ENCODE measurements at places on chromosomes 12 and 14. TPM values are rescaled to one million over a fixed set of nuclear protein-coding genes. Genes with fewer than 3 reads are reported as not detected.

The ERGIC2 gene
- 26.7 TPM for polyA plus RNA-seq

The DLGAP5 gene
- 5.4 TPM for polyA plus RNA-seq

The VPS29 gene
- polyA plus RNA-seq = 111 TPM

GRCh38 chr12:101773650-101774162 is 34.4 kb upstream of the SYCP3 start:
- no peak overlapping the region for H3K27ac ChIP-seq
- DNase-seq = peak; percentile 71
- H3K4me3 ChIP-seq = no peak overlapping the region
- no peaks in the 10 kb centered on the region for H3K4me1 ChIP-seq
- no peaks in the 10 kb centered on the region for H3K27me3 ChIP-seq

DNA sequence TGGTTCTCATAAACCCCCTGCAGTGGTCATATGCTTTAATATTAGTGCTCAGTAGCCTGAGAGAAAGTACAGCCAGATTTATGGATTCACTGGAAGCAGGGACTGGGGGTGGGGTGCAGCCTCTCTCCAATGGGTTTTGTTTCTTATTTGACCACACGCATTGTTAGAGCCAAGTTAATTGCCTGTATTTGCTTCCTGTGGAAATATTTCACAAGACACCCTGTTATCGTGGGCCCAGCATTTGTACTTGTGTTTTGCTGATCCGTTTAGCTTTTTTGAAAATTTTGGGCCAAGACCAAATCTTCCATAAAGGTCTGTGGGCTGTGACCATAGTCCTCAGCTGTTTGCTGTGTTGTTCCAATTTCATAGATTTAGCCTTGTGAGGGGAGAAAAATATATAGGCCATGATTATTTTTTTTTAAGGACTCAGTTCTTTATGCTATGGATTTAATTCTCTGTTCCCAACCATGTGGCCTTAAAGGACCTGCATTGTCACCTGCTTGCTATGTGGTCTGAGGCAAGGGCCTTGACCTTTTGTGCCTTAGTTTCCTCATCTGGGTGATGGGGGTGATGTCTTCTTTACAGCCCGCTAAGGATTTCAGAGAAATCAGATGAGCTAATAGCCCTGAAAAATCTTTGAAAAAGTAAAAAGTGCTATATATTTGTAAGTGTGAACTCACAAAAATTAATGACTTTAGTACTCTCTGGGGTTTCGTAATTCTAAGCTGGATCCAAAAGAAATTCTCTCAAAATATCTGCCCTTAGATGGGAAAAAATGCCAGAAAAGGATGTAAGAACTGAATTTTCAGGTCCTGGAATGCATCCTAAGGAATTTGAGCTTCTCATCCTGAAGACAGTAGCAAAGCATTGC is 370.2 kb downstream of the DPF3 start:
- no peak overlapping the region for H3K27ac ChIP-seq
- H3K36me3 ChIP-seq = no peaks in the 10 kb centered on the region
- no peak overlapping the region for H3K4me3 ChIP-seq
- H3K27me3 ChIP-seq = no peaks in the 10 kb centered on the region
- peak; percentile 57 for DNase-seq
- H3K4me1 ChIP-seq = peaks cover 7% of the 10 kb centered on the region

DNA sequence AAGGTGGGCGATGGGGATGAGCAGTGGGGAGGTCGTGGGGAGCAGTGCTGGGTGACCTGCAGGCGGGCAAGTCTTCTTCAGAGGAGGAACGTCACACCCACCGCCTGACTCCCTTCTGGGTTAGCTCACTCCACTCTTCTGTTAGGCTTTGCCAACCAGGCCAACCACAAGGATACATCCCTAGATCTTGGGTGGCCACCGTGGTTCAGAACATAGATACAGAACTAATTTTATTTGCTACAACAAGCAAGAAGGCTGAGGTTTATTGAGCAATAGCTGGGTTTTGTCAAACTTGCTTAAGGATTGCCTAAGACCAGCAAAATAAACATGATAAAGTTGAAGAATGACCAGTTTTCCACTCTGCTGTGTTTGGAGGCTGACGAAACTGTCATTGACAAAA is 109.4 kb downstream of the DACT1 start:
- peaks cover 9% of the 10 kb centered on the region for H3K4me1 ChIP-seq
- H3K36me3 ChIP-seq = no peaks in the 10 kb centered on the region
- H3K27ac ChIP-seq = no peak overlapping the region
- DNase-seq = no peak

DNA sequence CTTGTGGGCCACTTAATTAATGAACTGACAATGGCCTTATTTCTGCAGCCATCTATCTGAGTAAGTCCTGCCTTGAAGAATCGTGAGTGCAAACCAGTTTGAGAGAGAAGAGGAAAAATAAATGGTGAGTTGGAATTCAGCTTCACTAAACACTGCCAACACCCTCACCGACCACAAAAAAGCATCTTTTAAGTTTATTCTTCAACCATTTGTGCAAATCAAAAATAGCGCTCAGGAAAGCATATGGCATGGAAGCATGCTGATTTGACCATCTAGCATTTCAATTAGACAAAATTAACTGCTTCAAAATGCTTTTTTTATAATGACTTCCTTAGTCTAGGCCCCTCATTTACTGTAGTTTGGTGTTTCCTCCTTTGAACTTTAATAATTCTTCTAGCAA is 294.0 kb downstream of the PPFIA2 start:
- DNase-seq = no peak
- no peak overlapping the region for H3K4me3 ChIP-seq

GRCh38 chr14:104428333-104428851 is 151.2 kb upstream of the C14orf180 start:
- no peaks in the 10 kb centered on the region for H3K36me3 ChIP-seq
- H3K27me3 ChIP-seq = no peaks in the 10 kb centered on the region
- H3K27ac ChIP-seq = no peak overlapping the region
- H3K4me1 ChIP-seq = no peaks in the 10 kb centered on the region
- no peak for DNase-seq
- H3K4me3 ChIP-seq = no peak overlapping the region

GRCh38 chr12:117352206-117352605 is 9.2 kb downstream of the NOS1 start:
- no peak overlapping the region for H3K4me3 ChIP-seq
- no peak for DNase-seq
- peaks cover 5% of the 10 kb centered on the region for H3K27me3 ChIP-seq
- no peaks in the 10 kb centered on the region for H3K4me1 ChIP-seq
- no peak overlapping the region for H3K27ac ChIP-seq

GRCh38 chr12:65672441-65672840 is 151.8 kb upstream of the HMGA2 start:
- H3K27ac ChIP-seq = no peak overlapping the region
- no peaks in the 10 kb centered on the region for H3K27me3 ChIP-seq
- no peak for DNase-seq
- H3K4me3 ChIP-seq = no peak overlapping the region
- H3K4me1 ChIP-seq = peaks cover 19% of the 10 kb centered on the region

GRCh38 chr12:46722394-46723185 is 103.2 kb downstream of the SLC38A4 start:
- peaks cover 3% of the 10 kb centered on the region for H3K27me3 ChIP-seq
- H3K4me3 ChIP-seq = no peak overlapping the region
- H3K4me1 ChIP-seq = no peaks in the 10 kb centered on the region
- no peaks in the 10 kb centered on the region for H3K36me3 ChIP-seq
- H3K27ac ChIP-seq = no peak overlapping the region
- peak; percentile 6 for DNase-seq

DNA sequence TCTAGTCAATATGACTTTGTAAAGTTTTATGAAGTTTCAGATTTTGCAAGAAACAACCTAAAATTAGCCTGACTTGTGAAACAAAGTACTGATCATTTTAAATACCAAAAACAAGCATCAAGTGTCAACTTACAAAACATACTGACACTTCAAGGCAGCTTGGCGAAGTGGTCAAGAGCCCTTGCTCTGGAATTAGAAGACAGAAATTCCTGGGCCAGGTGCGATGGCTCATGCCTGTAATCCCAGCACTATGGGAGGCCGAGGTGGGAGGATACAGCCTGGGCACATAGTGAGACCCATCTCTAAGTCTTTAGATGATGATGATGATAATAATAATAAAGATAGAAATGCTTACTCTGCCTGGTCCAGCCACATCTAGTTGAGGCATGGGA is 45.4 kb upstream of the NR2C1 start:
- no peaks in the 10 kb centered on the region for H3K27me3 ChIP-seq
- no peak overlapping the region for H3K4me3 ChIP-seq
- DNase-seq = no peak
- no peaks in the 10 kb centered on the region for H3K36me3 ChIP-seq

DNA sequence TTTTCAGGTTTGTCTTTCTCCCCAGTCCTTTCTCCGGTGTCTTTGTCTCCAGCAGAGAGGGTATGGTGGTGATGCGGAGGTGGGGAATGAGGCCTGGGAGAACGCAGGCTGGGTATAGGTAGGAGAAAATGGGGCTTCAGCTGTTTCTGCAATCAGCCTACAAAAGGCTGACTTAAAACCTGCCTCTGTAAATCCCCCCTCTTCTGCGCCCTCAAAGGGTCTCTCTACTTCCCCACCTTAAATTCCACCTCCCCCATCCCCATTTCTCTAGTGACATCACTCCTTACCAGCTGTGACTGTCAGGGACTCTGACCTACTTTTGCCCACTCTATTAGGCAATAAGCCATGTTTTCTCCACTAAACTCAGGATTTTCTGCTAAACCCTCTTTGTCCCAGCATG is 8.1 kb upstream of the RIMKLB start:
- no peaks in the 10 kb centered on the region for H3K36me3 ChIP-seq
- peaks cover 37% of the 10 kb centered on the region for H3K4me1 ChIP-seq
- no peak overlapping the region for H3K4me3 ChIP-seq
- no peak for DNase-seq
- no peaks in the 10 kb centered on the region for H3K27me3 ChIP-seq

DNA sequence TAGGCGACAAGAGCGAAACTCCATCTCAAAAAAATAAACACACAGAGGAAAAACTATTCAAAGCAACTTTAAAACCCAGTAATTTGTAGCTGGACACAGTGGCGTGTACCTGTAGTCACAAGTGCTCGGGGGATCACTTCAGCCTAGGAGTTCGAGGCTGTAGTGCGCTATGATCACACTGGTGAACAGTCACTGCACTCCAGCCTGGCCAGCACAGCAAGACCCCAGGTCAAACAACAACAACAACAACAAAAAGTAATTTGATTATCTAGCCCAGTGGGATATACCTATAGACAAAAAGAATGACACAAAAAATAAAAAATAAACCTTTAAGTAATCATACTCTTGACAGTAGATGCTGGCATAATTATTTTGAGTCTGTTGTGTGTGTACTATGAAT is 29.3 kb downstream of the STX2 start:
- no peak overlapping the region for H3K4me3 ChIP-seq
- no peaks in the 10 kb centered on the region for H3K27me3 ChIP-seq
- H3K36me3 ChIP-seq = peaks cover 9% of the 10 kb centered on the region
- no peak overlapping the region for H3K27ac ChIP-seq

DNA sequence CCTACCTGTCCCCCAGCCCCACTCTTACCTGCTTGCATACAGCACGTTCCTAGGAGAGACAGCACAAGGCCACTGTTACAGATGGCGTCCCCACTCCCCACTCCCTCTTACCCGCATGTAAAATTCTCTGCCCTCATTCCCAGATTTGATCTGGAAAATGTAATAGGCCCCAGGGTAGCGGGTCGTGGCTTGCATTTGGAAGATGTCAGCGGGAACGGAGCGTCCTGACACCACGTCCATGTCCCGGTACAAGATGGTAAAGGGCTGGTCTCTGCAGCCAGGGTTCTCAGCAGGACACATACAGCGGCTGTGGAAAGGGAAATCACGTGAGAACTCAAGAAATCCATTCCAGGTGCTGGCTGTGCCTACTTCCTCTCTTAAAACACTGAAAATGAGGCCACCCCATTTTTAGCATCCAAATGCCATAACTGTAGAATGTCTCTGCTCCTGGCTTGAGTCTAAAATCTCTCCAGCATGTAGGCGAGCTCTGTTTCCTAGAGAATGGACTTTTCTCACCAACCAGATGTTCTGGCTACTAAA is 10.1 kb upstream of the TC2N start:
- no peak overlapping the region for H3K4me3 ChIP-seq
- H3K36me3 ChIP-seq = no peaks in the 10 kb centered on the region
- no peak for DNase-seq
- H3K4me1 ChIP-seq = no peaks in the 10 kb centered on the region

DNA sequence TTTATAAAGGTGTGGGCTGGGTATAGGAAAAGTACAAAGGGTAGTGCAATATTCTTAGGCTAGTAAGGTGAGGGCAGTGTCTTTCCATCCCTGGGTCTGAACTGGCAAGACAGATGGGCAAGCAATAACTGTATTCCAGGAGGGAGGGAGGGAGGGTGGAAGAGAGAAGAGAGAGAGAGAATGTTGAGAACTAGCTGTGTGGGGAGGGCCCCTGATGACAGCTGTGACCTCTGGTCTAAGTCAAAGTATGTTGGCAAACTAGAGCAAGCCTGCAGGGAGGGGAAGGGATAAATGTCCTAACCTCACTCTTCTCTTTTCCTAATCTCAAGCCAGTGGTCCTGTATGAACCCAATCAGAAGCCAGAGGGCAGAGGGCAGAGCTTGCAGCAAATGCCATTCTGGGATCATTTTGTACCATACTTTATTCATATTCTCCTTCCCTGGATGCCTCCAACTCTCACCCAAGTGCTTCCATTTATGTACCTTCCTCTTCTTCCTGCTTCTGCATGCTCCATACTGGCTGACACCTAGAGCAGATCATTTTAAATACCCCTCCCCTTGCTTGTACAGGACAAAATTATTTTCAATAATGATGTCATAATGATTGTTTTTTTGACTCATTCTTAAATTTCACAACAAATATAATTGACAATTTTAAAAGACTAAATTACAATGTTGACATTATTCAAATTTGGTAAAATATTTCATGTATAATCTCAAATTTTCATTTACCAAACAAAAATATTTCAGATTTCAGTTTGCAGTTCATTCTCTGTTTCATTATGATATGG is 75.9 kb downstream of the AKAP6 start:
- DNase-seq = no peak
- no peaks in the 10 kb centered on the region for H3K27me3 ChIP-seq
- no peaks in the 10 kb centered on the region for H3K36me3 ChIP-seq

DNA sequence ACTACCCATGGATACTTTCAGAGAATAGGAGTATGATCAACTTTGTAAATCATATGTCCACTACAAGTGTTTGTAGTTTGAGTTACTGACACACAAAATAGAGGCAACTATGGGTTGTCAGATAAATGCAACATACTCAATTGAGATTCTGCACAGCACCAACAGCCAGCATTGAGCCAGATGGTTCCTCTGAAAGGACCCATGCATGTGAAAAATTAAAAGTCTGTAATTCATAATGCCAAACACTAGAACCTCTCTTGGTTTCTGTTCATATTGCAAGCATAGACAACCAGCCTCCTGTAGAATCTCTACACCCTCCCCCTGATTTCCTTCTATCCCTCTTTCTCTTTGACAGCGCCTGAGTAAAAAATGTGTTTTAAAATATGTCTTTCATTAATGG is 831.0 kb downstream of the C12orf50 start:
- no peaks in the 10 kb centered on the region for H3K36me3 ChIP-seq
- no peak for DNase-seq
- H3K4me3 ChIP-seq = no peak overlapping the region
- H3K4me1 ChIP-seq = no peaks in the 10 kb centered on the region
